ENCODE measurements at places on chromosomes 3 and 15.

DNA sequence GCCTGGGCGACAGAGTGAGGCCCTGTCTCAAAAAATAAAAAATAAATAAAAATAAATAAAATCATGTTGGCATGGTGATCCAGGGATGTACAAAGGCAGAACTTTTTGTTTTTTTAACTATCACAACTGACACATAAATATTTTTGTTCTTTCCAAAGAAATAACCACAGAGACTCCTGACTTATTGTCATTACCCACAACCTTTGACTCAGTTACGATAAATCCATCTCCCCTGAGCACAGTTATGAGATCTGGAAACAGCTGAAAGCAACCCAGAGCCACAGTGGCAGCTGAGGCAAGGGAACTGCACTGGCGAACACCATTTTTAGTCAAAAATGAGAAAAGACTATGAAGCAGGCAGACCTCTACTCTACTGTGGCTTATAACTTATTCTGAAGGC lies 24.0 kb downstream of the OSBPL10 start:
- DNase-seq = no peak

DNA sequence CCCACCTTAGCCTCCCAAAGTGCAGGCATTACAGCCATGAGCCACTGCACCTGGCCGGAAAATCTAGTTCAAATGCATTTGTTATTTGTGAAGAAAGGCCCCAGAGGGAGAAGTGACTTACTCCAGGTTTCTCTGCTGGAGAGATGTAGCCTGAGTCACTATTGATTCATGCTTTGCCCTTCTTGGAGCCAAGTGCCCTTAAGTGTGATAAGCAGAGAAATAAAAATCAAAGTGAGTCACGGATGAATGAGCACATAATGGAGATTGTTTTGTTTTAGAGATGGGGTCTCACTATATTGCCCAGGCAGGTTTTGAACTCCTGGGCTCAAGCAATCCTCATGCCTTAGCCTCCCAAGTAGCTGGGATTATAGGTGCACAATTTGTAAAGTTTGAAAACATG lies 33.1 kb downstream of the CDC25A start:
- DNase-seq = peak; percentile 60

DNA sequence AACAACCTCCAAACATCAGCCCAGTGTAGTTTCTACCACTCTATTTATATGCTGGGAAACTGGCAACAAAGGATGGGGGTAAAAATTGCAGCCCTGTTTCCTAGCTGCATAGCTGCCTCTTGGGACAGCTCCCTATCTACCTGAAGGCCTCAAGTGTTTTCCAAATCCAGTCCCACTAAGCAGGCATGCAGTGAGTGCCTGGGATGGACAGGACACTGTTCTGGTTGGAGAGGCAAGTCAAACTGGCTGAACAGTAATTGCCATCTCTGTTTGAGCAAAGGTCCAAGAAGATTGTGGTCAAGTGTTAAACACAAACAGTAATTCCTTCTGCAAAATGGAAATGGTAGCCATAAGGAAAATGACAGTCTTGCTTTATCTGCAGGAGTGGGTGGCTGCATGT lies 125.4 kb downstream of the FMN1 start:
- no peak for DNase-seq

- no peak for DNase-seq
These were observed 34.7 kb downstream of the AADACL2 start for GRCh38 chr3:151768393-151768930.

- DNase-seq = no peak
These were observed 277.1 kb downstream of the XXYLT1 start for GRCh38 chr3:194993896-194994295.

DNA sequence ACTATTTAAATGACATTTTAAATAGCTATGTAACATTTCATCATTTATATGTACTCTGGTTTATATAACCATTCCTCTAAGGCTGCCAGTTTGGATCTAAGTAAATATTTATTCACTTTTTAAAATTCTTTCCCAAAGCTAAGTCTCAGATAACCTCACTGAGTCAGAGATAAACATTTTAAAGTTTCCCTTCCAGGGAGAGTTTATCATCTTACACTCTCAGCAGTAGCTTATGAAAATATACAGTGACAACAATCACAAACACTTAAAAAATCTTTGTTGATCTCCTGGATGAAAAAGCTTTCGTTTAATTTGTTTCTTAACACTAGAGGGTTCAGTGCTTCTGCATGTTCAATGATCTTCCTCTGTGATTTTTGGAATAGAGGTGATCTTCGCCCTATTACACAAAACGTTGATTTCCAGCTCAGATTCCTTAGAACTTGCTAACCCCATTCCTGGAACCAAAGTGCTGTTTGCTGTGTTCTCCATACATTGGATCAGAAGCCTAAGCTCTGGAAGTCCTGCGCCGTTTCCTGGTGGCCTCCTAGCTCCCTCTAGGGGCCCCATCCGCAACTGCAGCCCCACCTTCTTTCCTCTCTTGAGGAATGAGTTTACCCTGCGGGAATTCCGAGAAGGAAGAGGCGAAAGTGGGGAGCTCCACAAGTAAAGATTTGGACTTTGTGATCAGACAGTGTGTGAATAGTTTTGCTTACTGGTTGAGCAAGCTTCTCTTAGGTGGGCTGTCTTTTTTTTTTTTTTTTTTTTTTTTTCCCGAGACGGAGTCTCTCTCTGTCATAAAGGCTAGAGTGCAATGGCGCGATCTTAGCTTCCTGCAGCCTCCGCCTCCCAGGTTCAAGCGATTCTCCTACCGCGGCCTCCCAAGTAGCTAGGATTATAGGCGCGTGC lies 29.3 kb upstream of the SACM1L start:
- DNase-seq = no peak

GRCh38 chr3:21524133-21524532 lies 226.9 kb downstream of the ZNF385D start:
- no peak for DNase-seq

DNA sequence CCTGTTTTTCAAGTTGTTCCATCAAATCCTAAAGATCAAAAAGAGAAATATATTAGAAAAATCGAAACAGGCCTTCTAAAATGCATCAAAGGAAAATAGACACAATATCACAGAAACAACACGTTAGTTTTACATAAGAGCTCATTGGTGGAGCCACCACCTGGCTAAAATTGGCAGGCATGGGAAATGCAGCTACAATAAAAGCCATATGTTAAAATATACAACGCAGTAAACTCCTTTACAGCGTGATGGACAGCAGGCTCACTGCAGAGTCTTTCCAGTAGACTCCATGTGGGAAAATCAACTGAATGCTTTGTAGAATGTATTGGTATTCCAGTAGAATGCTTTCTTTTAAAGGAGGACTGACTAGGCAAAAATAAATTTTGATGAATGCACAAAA lies 40.9 kb upstream of the MYO5C start:
- no peak for DNase-seq

GRCh38 chr3:69490235-69490634 lies 104.3 kb upstream of the FRMD4B start:
- DNase-seq = no peak

DNA sequence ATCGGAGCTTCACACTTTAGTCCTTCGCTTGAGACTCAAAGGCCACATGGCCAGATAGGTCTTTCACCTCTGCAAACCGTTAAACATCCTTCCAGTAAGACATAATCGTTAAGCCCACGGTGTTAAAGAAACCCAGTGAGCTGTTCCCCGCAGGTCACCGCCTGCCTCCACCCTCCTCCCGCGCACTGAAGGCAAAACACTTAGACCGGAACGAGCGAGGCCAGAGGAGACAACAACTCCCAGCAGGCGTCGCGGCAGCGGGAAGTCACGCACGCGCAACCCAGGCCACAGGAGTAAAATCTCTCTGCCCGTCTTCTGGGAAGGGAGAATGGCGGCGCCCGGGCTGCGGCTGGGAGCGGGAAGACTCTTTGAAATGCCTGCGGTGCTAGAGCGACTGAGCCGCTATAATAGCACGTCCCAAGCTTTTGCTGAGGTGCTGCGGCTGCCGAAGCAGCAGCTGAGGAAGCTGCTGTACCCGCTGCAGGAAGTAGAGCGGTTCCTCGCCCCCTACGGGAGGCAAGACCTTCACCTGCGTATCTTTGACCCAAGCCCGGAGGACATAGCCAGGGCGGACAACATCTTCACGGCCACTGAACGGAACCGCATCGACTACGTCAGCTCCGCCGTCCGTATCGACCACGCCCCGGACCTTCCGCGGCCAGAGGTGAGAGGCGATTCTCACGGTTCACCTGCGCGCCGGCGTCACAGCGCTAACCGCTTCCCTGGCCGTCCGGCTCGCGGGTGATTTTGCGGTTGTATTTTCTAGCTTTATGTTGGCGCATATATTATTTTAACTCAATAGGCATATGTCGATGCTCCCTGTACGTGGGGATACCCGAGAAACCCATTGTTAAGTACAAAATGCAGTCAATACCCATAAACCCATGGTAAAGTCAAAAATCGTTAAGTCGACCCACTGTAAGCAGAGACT lies at the start of gene GTPBP8:
Gene GTPBP8 (plus strand): TSS at position 313 of the 931 bp plus-strand sequence. CDS start 16 bp downstream, at position 329.
- DNase-seq = peak; percentile 75

DNA sequence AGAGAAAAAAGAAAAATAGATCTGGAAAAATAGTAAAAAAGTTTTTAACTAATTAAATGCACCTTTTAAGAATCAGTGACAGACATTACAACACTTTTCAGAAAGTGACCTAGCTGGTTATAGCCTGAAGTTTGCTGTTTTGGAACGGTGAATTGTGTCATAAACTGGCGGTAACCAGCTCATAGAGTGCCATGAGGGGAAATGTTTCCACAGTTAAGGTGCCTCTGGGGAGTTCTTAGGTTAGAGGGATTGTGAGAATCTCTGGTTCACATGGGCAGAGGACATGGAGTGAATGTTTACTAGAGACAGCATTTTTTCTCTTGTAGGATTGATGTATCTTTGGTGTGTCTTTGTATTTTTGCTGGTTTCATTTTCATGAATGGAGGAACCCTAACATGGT lies 2.8 kb downstream of the TBC1D23 start:
- DNase-seq = no peak

DNA sequence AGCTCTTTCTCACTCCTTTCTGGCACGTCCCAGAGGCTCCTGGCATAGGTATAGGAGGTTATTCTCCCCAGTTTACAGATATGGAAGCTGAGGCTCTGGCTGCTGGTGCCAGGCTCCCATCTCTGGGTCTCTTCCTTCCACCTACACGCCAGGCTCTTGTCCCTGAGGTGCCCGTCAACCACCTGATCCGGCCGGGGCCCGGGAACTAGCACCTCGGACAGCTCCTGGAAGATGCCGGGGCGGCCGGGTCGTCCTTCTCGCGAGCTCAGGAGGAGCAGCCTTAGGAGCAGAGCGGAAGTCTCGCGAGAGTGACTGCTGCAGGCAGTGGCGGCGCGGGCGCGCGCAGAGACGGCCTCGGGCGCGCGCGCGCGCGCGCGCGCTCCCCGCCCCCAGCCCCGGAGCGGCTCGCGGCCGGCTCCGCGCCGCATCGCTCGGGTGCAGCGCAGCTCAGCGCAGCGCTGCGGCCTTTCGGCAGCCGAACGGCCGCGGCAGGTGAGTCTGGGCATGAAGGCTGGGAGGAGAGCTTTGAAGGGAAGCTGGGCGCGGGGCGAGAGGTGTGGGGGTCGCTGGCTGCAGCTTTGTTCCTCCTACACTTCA lies at the start of gene SCAMP5:
Gene SCAMP5 (plus strand): TSS at position 382 of the 597 bp plus-strand sequence. CDS start 16,277 bp downstream, outside the sequence.
- DNase-seq = peak; percentile 71
